ENCODE measurements at places on chromosomes 7 and 10.
A peak's percentile ranks its signal among the peaks of the same experiment; 100 is the strongest.

DNA sequence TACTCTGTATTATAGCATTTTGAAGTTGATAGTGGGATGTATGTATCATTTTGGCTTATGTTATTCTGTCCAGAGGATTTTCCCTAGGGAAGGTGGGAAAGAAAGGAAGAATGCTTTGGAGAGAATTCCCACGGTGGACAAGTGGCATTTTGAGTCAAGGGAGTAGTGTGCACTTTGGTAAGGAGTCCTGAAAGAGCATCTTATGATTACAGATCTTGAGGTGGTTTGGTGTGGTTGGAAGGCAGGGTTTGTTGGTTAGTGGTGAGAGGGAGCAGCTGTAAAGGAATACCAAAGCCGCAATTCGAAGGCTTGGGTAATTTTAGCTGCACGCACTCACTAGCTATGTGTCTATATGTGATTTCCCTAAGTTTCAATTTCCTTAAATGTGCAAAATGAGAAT lies 16.1 kb downstream of the CCSER2 start:
- no peak for DNase-seq

- DNase-seq: no peak
Observed at GRCh38 chr7:156496865-156497264, 143.7 kb upstream of the RNF32 start.

GRCh38 chr7:6172224-6172909 lies 100.1 kb downstream of the CYTH3 start:
- no peak for DNase-seq

DNA sequence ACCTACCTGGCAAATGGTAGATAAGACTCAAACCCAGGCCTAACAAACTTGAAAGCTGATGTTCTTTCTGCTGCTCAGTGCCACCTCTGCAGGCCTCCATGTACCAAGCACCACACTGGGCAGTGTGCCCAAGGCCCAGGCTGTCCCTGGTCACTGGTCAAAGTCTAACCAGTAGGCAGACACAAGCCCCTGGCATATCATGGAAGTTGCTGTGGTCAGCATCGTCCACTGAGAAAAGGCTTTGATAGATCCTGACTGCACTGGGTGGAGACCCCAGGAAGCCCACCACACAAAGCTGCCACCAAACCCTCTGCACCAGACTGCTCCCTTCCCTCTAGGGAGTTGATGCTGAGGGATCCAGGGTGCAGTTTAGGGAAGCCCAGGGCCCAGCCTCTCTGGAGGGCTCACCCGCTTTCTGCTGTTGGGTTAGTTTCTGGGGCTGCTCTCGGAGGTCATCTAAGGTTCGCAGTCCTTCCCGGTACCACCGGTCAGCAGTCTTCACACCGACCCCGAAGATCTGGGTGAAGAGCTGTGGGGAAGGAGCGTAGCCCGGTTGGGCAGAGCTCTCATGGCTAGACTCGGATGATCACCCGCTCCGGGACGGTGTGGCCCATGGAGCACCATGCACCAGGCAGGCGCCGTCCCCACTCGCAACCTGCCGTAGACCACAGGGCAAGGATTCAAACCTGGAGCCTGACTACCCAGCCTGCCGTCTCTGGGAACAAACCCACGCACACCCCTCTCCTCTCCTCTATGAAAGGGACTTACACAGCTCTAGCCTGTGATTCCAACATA lies 6.0 kb downstream of the POLM start:
- no peak for DNase-seq

GRCh38 chr7:142355328-142355727 lies 97.5 kb upstream of the PRSS58 start:
- DNase-seq: no peak

DNA sequence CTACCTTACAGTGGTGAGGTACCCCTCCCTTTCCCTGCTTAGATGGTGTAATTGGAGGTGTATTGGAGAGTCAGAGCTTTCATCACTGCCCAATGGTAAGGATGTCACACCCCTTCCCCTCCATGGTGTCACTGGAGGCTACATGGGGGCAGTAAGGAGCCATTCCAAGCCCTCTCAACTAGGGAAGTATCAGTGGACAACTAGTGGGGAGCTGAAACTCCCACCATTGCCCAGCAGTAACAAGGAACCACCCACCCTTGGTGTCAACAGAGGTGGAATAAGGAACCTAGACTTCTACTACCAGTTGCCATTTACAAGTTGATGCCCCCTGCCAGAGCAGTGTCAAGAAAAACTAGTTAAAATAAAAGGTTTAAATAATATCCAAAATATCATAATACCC lies 2.8 kb upstream of the HIBADH start:
- no peak for DNase-seq

DNA sequence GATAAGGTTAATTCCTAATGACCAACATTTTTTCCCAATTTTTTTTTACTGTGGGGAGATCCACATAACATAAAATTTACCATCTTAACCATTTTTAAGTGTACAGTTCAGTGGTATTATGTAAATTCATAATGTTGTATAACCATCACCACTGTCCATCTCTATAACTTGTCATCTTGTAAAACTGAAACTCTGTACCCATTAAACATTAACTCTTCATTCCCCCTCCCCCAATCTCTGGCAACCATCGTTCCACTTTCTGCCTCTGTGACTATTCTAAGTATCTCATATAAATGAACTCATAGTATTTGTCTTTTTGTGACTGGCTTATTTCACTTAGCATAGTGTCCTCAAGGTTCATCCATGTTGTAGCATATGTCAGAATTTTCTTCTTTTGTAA lies 46.0 kb upstream of the HPS1 start:
- DNase-seq: no peak

DNA sequence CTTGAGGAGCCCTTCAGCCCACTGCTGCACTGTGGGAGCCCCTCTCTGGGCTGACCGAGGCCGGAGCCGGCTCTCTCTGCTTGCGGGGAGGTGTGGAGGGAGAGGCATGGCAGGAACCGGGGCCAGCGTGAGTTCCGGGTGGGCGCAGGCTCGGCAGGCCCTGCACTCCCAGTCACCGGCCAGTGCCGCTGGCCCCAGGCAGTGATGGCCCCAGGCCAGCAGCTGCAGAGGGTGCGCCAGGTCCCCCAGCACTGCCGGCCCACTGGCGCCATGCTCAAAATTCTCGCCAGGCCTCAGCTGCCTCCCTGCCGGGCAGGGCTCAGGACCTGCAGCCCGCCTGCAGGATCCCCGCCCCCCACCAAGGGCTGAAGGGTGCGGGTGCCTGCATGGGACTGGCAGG lies 128.4 kb upstream of the STARD3NL start:
- no peak for DNase-seq

DNA sequence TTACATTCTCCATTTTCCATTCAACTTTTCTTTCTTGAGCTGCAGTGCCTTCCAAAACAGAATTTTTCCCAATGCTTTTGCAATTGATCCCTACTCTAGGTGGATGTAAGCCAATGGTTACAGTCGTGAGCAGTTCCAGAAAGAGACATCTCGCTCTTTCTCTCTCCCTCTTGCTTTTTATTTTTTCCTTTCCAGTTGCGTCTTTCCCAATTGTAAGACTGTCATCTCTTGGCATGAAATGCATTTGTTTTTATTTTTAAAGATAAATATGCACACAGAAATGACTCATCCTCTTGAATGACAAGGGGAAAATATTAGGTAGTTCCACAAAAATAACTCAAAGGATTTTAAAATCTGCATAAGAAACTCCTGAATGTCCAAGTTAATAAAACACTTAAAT lies 25.1 kb downstream of the GLI3 start:
- DNase-seq: no peak

DNA sequence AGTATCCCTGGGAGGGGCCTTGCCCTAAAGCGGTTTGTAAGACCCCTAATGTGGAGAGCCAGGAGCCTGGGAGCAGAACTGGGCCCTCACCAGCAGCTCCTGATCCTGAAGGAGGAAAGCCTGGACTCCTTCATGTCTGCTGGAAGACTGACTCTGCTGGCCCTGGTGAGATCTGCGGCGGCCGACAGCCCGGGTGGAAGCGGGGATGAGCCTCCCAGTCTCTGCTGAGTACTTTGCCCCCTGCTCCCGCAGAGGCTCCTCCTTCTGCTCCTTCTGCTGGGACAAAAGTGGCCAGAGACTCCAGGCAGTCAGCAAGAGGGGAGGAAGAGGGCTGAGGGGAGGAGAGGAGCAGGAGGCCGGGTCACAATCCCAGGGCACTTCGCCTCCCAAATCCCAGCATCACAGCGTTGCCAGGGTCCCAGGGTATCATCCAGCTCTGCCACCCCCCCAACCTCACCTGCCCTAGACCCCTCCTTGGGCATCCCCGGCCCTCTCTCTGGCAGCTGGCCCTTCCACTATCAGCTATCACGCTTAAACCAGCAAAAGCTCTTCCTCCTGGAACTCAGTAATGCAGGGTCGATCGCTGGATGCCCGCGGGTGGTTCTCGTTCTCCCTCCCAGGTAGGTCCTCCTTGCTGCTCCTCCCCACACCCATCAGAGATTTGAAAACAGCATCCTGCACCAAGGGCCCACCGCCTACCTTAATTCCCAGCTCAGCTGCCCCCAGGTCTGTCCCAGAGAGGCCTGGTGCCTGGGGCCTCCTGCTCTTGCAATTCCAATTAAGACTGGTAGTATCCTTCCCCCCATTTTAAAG lies 7.9 kb downstream of the TBATA start:
- no peak for DNase-seq

GRCh38 chr10:46228563-46229071 lies 58.2 kb upstream of the ANTXRL start:
- DNase-seq: peak; percentile 55

GRCh38 chr10:130470973-130471372 lies 334.8 kb downstream of the GLRX3 start:
- DNase-seq: no peak

DNA sequence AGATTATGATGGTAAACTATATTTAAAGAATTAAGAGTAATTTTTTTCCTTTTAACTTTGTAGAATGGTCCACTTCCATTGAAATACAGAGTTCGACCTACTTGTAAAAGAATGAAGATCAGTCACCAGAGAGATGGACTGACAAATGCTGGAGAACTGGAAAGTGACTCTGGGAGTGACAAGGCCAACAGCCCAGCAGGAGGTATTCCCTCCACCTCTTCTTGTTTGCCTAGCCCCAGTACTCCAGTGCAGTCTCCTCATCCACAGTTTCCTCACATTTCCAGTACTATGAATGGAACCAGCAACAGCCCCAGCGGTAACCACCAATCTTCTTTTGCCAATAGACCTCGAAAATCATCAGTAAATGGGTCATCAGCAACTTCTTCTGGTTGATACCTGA lies 8.3 kb downstream of the BMI1 start:
- no peak for DNase-seq

DNA sequence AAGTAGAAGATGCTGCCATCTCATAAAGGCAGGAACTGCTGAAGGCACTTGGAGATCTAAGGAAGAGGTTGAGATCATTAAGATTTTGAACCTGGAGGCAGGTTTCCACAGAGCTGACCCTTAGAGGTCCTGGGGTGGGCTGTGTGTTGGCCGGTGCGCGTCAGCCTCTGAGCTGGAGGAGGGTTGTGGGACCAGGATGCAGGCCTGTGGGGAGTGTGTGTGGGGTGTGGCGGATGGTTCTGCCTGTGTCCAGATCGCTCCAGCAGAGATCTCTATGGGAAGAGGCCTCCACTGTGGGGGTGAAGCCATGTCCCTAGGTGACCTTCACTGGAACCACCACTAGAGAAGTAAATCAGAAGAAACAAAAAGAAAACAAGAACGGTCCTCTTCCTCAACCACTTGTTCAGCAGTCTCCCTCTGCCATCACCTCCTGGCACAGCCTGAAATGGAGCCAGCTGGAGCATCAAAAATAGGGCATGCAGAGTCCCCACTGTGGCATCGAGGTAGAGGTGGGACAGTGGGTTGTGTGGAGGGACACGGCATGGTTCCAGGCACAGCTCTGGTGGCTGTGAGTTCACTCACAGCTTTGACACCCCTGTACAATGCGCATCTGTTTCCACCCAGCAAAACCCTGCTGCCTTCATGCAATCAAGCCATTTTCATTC lies 453.8 kb downstream of the TCERG1L start:
- no peak for DNase-seq

DNA sequence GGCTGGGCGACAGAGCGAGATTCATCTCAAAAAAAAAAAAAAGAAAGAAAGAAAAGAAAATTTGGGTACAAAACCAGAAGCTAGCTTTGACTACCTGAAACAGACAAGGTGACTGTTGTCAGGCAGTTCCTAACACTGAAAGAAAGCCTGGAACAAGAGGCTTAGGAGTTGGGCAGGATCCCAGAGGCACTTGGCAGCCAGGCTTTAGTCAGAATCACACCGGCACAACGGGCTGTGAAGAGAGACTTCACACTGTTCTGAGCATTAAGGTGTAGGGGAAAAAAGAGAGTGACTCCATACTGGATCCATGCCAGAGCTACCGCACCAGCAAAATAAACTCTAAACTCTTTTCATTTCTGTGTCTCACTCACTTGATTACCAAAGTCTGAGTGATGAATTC lies 130.8 kb downstream of the ZNF467 start:
- DNase-seq: no peak

- DNase-seq: no peak
Observed at GRCh38 chr10:75606203-75606779, 174.9 kb downstream of the LRMDA start.

- DNase-seq: no peak
Observed at GRCh38 chr7:97873606-97874005, 1.4 kb upstream of the ASNS start.

- DNase-seq: no peak
Observed at GRCh38 chr10:23384364-23384763, 39.8 kb upstream of the C10orf67 start.

DNA sequence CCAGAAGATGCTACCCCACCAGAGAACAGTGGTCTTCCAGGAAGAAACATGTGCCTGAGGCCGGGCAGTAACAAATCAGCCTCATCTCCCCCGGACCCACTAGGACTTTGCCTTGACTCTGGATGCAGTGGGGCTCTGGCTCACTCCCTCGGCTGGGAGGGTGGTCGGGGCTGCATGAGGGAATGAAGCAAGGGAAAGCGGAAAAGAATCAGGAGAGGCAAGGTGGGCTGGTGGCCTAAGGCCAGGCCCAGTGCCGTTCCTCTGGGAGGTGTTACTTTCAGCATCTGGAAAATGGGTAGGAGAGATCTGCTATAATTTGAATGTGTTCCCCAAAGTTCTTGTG lies 51.8 kb downstream of the CLEC2L start:
- no peak for DNase-seq

DNA sequence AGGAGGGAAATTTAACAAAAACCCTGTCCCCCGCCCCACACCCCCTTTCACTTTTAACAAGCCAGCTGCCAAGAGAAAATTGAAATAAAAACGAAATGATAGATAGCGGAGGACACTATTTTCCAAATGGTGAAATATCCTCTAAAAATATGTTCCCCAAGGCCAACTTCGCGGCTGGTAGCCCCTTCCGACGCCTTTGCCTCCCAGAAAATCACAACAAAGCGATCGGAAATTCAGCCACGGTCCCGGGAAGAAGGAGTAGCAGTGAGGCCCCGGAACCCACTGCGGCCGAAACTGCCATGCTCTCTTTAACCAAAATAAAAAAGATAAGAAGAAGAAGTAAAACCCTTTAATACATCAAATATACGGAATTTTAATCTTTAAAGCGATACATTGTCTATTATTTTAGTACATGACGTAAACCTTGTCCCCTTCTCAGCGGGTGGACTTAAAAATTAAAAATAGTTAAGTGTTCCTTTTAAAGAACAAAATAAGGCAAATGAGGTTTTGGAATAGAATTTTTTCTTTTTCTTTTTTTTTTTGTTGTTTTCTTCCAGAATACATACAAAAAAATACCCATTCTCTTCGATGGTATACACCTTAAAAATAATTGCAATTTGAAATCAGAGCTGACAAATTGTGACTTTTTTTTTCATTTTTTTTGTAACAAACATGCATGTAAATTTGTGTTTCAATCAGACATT lies 3.9 kb downstream of the ZNF503 start:
- no peak for DNase-seq

GRCh38 chr10:77386838-77387237 lies 250.8 kb downstream of the KCNMA1 start:
- DNase-seq: no peak

Measured in iPS DF 6.9 (cell line).